Motor neuron (in vitro differentiated cells): ENCODE measurements at places on chromosomes 16 and 17. TPM values are rescaled to one million over a fixed set of nuclear protein-coding genes. Genes with fewer than 3 reads are reported as not detected.

The TRIM65 gene
- 22.2 and 26.7 TPM in 2 replicates for total RNA-seq

The GNAO1 gene
- total RNA-seq: 38.6 and 43.0 TPM in 2 replicates

The HOXB13 gene
- not detected in 2 replicates for total RNA-seq

The TBC1D3G gene
- not detected in 2 replicates for total RNA-seq
